Kidney tubule cell (primary cell): ENCODE measurements at places on chromosomes 2 and 18.
A peak's percentile ranks its signal among the peaks of the same experiment; 100 is the strongest.

- DNase-seq: no peak
Observed at GRCh38 chr2:65649811-65650589, 217.6 kb upstream of the SPRED2 start.

- no peak for DNase-seq
Observed at GRCh38 chr2:32697156-32697555, 69.3 kb downstream of the TTC27 start.

GRCh38 chr2:231614559-231615057 lies 21.9 kb downstream of the TEX44 start:
- DNase-seq: no peak

- DNase-seq: no peak
Observed at GRCh38 chr2:4782647-4783046, 909.5 kb upstream of the SOX11 start.

DNA sequence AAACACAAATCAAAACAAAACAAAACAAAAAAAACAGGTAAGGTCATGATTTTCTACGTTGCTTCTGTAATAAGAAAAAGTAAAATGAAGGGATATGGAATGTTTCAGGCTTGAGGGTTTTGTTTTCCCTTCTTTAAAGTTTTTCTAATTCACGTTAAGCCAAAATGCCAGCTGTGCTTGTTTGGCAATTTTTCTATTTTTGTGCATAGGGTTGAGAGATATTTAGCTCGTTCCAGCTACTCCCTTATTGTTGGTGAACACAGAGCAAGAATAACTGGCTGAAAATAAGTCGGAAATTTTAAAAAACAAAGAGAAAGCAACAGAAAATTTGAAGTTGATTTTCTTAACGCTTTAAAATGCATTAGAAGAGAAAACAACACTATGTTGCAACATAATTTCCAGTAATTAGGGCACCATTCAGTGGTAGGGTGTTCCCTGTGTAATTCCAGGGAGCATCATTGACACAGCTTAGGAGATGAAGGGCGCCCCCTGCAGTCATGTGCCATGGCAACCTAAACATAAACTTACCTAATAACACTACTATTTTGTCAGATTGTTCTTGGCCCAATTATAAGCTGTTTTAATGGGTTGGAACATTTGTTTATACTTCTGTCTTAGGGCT lies 99.5 kb downstream of the DTNA start:
- peak; percentile 55 for DNase-seq

- DNase-seq: no peak
Observed at GRCh38 chr2:169137924-169138323, 68.6 kb downstream of the DHRS9 start.

GRCh38 chr2:178202927-178203326 lies 8.6 kb downstream of the OSBPL6 start:
- DNase-seq: no peak

DNA sequence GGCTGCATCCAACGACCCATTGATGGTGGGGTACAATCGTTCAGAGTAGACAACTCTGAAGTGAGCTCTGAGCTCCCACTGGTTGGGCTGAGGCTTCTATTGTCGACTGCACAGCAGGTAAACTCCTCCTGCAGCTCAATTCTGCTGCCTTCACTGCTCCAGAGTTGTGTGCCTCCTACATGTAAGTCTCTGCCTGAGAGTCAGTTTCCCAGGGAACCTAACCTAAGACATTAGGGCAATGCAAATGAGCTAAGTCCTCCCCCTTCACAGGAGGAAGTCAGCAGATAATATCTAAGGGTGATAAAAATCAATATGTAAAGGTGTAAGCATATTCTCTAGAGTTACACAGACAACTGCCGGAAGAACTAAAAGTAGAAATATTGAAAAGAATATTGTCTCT lies 22.5 kb upstream of the ACYP2 start:
- no peak for DNase-seq

DNA sequence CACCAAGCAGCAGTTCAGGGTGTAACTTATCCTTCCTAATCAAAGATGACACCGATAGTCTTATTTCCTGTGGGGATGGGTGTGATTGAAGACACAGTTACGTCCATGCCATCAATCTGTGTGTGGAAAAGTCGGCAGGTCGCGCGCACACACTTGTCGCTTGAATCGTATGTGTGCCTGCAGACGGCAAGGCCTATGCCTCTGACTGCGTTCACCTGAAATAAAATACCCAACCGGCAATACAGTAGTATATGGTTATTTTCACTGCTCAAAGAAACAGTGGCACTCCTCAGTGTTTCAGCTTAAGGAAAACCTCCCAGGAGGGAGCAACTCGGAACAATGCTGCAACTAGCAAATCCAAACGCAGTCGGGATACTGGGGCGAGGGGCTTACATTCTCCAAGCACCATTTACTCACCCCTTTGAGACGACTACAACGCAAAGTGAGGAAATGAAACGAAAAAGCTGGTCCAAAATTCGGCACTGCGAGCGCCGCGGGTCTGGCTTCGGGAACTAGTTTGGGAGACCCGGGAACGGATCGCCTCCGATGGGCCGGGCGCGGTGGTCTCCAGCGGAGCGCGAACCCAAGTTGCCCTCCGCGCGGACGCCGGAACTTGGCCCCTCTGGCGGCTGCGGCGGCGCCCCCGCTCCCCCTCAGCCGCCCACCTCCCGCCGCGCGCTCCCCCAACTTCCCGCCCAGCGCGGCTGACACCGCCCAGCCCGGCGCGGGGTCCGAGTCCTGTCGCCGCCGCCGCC lies 675 bp downstream of the PRKD3 start:
- DNase-seq: peak; percentile 49

DNA sequence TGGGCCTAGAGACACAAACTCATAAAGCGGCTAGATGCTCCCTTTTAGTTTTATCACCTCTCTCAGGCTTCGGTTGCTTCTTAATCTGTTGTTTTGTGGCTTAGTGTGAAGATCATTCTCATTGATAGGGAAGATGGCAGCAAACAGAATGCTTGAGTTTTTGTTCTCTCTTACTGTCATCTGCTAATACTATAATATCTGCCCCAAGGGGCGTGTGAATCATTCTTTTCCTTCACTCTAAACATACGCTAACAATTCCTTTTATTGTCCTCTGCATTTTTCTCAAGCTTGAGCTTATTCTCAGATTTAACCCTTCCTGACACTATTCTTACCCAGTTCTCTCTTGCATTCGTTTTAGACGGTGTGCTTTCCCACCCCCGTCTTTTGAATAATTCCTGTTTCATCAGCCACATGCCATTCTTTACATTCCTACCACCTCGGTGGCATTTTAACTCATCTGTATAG lies 323.9 kb upstream of the NRP2 start:
- no peak for DNase-seq

DNA sequence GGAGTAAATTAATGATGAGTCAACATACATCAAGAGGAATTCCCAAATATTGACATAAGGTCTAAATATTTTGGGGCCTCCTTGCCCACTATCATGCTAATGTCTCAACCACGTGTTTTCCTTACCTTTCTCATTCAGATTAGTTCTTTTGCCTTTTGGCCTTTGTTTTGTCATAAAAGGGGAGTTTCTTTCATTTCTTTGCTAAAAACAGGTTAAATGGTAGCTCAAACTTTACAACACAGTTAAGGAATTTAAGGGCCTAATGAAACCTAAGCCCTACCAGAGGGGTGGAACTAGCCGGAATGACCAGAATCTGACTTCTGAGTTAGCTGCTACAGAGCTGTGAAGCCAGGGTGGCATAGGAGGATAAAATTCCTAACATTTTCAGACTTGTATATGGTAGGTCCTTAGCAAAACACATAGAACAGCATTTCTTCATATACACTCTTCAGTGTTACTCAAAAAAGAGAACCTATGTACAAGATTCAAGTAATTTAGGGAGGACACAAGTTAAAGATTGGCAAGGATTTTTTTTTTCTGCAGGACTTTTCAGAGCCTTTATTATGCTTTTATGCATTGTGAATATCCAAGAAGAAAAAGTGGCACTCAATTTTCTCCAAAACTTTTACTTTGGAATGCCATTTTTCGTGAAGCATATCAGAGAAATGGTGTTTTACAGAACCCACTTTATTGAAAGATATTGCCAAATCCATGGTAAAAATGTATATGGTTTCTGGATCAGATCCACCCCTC lies 633.1 kb downstream of the ARHGAP15 start:
- DNase-seq: no peak

- DNase-seq: no peak
Observed at GRCh38 chr2:137897082-137897481, 67.2 kb upstream of the HNMT start.

- peak; percentile 47 for DNase-seq
Observed at GRCh38 chr2:113080134-113080533, 12.4 kb downstream of the IL1F10 start.

- DNase-seq: no peak
Observed at GRCh38 chr18:75612456-75612855, 185.0 kb upstream of the SMIM21 start.

DNA sequence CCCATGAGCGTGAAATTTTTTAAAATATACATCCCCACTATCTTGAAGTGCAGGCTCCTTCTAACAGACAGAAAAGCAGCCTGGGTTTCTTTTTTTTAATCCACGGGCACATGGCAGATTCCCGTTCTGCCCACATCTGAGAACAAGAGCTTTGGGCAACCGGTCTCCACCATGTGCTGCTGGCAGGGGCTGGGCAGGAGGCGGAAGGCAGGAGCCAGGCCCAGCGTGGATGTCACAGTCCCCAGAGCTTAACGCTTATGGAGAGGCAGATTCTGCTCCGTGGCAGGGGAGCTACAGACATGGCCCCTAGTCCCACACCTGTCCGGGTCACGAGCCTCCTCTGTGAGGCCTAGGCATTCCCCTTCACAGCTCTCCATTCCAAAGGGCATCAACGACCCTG lies 503.0 kb upstream of the MYT1L start:
- DNase-seq: no peak

DNA sequence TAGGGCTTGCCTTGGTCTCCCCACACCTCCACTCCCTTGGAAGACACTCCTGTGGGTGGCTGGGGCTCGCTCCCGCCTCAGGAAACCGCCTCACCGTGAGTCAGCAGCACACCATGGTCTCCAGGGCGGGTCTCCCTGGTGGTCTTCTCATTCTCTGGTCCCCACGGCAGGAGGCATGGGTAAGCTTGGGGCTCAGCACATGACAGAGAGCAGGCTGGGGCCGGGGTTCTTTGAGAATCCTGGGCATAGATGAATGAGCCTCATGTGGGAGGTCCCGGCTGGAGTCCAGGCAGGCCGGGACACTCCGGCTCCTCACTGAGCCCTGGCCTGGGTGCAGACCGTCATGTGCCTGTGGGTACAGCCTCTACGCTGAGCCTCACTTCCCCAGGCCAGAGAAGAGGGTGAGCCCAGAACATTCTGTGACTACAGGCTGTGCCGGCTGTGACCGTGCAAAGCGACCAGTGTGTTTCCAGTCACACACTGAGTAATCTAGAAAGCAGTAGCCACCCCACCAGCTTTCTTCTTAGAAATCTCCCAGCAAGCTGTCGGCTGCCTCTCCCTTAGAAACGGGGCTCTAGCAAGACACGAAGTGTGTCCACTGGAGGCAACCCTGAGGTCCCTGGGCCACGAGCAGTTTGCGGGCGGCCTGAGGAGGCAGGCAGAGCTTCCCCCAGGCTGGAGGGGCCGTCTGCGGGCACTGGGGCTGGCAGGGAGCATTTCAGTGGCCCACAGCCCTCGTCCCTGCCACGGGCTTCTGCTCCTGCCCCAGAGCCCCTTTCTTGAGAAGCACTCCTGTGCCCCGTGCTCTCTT lies 93.1 kb downstream of the RHOB start:
- DNase-seq: no peak

DNA sequence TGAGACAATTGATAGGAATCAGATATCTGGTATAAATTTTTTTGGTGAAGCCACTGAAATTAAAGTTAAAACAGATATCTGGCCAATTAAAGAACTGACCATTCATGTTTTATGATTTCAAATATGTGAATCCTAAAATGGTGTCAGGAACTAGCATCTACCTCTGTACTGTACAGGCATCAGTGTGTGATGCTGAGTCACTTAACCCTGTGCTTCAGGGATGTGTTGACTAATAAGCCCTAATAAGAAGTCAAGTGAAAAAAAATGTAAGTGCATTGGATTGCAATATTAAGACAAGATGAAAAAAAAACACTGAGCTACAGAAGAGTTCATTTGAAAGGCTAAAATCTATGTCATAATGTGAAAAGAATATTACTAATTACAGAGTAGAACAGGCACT lies 9.1 kb upstream of the UNC80 start:
- peak; percentile 13 for DNase-seq

- DNase-seq: no peak
Observed at GRCh38 chr18:78787751-78788150, 191.9 kb upstream of the SALL3 start.

DNA sequence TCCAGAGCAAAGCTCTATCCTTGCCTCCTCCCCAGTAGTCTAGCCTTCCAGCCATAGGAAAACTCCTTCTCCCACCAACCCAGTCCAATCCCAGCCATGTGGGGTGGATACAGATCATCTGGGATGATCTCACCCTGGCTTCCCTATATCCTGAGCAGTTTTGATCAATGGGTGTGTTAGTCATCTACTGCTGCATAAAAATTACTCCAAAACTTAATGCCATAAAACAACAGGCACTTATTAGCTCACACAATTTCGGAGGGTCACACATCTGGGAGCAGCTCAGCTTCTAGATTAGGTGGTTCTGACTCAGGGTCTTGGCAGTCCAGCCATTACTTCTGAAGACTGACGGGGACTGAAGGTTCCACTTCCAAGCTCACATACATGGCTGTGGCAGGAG lies 190.4 kb downstream of the SPP2 start:
- peak; percentile 97 for DNase-seq

DNA sequence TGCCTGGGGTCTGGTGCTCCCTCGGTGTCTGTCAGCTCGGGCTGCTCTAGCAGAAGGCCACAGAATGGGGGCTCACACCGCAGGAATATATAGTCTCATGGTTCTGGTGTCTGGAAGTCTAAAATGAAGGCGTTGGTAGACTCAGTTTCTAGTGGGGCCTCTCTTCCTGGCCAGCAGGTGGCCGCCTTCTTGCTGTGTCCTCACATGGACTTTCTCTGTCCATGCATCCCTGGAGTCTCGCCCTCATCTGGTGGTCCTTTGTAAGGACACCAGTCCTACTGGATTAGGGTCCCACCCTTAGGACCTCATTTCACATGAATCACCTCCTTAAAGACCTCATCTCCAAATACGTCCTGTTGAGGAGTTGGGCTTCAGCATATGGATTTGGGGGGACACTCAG lies 65.7 kb downstream of the RRM2 start:
- peak; percentile 28 for DNase-seq

- peak; percentile 92 for DNase-seq
Observed at GRCh38 chr2:36329746-36330472, 25.7 kb upstream of the CRIM1 start.

GRCh38 chr2:197904446-197904845 lies 100.1 kb downstream of the PLCL1 start:
- DNase-seq: no peak

- no peak for DNase-seq
Observed at GRCh38 chr2:156423674-156424282, 12.4 kb upstream of the GPD2 start.
